Erythroblast (primary cell): ENCODE measurements at places on chromosomes 2 and 18.

DNA sequence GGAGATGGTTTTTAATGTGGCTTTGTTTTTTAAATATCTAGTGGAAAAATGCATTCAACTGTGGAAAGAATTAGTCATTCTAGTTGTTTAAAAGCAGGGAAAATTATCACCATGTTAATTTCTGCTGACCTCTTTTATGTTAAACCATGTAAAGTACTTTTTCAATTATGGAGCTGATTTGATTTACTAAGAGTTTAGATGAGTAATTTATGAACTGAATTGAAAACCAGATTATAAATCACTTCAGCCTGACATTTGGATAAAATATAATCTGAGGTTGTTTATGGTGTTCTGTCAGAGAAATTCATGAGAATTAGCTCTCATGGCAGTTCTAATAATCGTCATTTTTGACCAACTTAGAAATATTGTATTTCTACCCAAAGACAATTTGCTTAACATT is 11.6 kb downstream of the ITGA4 start:
- DNase-seq = no peak

DNA sequence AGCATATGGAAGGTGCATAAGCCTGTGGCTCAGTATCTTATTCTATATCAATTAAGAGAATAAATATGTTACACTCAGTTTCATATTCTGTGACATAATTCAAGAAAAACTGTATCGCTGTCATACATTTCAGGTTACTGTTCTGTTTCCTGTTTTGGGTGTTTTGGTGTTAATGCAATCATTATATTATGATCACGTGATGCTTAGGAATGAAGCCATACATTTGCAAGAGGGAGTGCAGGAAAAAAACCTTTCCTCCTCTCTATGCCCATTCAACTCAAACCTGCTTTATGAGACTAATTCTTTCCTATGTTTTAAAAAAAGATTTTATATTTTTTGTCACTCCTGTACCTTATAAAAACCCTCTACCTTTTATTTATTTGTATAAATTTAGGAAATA is 120.8 kb upstream of the DDX18 start:
- DNase-seq = no peak

DNA sequence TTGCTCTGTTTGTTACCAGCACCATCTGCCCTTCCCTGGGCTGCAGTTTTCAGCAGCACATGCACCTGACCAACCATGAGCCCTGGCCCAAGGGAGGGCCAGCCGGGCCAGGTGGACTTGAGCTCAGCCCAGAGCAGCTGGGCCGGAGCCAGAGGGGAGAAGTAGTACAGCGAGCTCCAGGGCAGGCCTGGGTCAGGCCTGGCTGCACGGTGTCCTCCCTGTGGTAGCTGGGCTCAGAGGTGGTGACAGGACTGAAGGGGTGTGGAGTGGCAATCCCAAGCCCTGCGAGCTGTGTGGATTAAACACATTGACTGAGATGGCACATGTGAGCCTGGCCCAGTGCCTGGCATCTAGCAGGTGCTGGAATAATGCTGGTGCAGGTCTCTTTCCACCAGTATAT is 222.2 kb downstream of the GLI2 start:
- DNase-seq = no peak

- no peak for DNase-seq
These were observed 56.8 kb downstream of the DSC3 start for GRCh38 chr18:30985753-30986152.

GRCh38 chr2:208501206-208501605 is 94.6 kb downstream of the PTH2R start:
- DNase-seq = no peak

- DNase-seq = no peak
These were observed 12.5 kb upstream of the GYPC start for GRCh38 chr2:126643431-126643830.

DNA sequence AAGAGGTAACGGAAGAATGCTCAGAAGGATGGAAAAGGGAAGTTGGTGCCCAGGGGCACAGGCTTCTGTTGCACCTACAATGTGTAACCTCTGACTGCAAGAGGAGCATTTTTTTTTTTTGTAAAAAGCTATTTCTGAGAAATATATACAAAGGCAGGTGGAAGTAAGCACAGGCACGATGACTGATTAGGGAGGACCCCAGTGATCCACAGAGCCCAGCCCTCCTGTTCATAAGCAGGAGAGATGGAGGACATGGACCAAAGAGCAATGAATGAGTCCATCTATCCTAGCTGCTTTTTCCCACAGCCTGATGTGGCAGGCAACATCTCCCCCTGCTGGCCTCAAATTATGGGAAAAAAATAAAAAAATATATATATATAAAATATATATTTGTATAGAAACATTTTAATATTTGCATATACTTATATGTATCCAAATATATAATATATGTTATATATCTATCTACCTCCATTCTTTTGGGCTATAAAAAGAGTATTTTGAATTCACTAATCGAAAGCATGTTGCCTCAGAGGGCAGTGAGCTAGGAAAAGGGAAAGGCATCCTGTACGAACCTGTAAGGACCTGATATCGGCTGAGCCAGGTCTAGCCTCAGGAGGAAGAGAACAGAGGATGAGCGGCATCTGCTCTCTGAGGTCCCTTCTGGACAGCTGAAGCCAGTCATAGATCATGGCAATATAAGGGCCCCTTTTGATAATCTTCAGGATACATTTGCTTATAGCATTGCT is 166.0 kb upstream of the STK17B start:
- peak; percentile 47 for DNase-seq

- DNase-seq = no peak
These were observed 101.5 kb downstream of the MAP2 start for GRCh38 chr2:209525331-209525730.

DNA sequence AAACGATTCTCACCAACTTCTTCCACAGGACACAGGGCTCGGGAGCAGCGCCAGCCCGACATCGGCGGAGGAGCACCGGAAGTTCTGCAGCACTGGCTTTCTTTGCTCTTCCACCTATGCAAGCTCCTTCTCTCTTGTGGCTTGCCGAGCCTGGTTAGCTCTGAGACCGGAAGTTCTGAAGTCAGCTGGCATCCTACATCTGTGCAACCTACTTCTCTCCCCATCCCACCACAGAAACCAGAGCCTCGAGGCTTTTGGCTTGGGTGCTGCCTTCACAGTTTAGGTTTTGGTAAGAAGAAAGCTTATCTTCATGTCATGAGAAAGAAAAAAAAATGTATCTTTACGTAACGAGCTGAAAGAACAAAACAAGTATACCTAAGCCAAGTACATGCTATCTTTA is 111.7 kb downstream of the ANKRD44 start:
- DNase-seq = peak; percentile 41

DNA sequence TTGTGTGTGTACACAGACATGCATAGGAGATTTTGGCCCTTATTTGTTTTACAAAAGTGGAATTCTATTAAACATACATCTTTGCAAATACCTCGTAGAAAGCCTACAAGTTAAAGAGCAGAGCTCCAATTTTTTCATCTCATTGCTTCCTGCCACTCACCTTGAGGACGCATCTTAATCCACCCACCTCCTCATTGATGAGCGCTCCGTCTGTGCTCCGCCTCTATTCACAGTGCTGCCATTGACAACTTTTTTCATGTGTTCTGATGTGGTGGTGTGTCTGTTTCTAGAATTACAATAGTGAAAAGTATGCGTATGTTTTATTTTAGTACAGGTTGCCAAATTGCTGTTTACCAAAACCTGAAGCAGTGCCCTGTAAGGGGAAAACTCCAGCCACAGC is 36.3 kb downstream of the NEURL3 start:
- DNase-seq = no peak

GRCh38 chr2:26542194-26542455 is 64.2 kb upstream of the OTOF start:
- DNase-seq = no peak

GRCh38 chr2:217489145-217489960 is 513.4 kb downstream of the TNS1 start:
- no peak for DNase-seq

- no peak for DNase-seq
These were observed 117.9 kb downstream of the ARHGAP15 start for GRCh38 chr2:143246815-143247744.
